ENCODE measurements at places on chromosomes 5 and 9. TPM values are rescaled to one million over a fixed set of nuclear protein-coding genes. Genes with fewer than 3 reads are reported as not detected.

GRCh38 chr9:16726718-16727451, 143.6 kb downstream of the BNC2 start:
- peak; percentile 81 for DNase-seq

GRCh38 chr5:109695005-109695926, 5.5 kb downstream of the MAN2A1 start:
- DNase-seq: no peak

GRCh38 chr9:72728031-72728770, 206.8 kb downstream of the TMC1 start:
- no peak for DNase-seq

GRCh38 chr9:91315191-91315590, 46.5 kb downstream of the AUH start:
- DNase-seq: no peak

- DNase-seq: no peak
Measured at GRCh38 chr5:122586351-122586750, 188.5 kb upstream of the SNX2 start.

DNA sequence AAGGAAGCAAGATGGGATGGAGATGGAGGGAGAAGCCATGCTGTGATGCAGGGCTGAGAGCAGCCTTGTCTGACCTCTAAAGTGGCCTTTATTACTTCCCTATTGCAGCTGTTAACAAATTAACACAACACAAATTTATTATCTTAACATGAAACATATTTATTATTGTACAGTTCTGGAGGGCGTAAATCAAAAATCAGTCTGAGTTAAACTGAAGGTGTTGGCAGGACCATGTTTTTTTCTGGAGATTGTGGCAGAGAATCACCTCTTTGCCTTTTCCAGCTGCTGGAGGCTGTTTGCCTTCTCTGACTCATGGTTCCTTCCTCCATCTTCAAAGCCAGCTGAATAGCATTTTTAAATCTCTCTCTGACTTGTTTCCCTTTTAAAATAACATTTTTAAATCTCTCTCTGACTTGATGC, 7.2 kb upstream of the MCC start:
- DNase-seq: no peak

- DNase-seq: no peak
Measured at GRCh38 chr9:135952664-135953206, 8.4 kb downstream of the UBAC1 start.

- DNase-seq: no peak
Measured at GRCh38 chr5:33793276-33793675, 98.5 kb downstream of the ADAMTS12 start.

DNA sequence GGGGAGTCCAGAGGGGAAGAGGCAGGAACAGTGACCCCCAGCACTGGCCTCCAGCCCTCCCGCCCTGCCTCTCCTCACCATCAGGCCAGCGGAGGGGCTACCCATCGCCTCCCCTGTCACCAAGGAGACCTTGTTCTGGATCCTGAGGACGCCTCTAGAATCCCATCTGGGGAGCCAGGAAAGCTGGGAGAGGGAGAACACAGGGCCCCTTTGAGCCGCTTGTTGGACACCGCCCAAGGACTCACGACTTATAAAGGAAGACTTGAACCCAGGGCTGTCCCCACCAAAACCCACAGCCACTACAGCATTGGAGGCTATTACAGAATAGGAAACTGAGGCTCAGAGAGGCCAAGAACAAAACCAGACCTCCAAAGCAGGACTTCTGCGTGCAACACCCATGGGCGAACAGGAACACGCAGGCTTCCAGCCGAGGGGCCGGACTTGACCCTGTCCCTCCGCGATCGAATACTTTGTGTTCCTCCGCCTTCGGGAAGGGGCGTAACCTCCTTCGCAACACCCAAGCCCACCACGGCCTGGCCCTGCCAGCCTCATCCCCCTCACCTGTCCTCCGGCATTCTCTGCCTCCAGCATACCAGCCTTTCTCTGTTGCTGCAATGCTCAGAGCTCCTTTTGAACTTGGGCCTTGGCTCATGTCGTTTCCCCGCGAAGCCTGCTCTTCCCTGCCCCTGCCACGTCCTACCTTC, 54.2 kb downstream of the C9orf50 start:
- DNase-seq: no peak

- DNase-seq: no peak
Measured at GRCh38 chr5:179284751-179285631, 60.3 kb downstream of the ADAMTS2 start.

GRCh38 chr5:174511714-174512253, 212.6 kb upstream of the MSX2 start:
- DNase-seq: no peak

DNA sequence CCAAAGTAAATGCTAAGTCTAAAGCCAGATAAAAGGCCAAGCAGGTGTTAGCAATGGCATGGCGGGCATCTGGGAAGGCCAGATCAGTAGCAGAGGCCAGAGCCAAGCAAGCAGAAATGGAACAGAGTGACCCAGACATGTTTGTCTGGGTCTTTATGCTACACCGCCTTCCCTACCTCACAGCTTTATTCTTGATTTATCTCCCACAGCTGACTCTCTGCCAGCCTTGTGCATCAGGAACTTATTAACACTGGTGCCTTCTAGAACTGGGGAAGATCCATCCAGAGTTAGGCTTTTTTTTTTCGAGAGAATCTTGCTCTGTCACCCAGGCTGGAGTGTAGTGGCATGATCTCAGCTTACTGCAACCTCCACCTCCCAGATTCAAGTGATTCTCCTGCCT, 112.5 kb upstream of the SLC44A1 start:
- DNase-seq: no peak

DNA sequence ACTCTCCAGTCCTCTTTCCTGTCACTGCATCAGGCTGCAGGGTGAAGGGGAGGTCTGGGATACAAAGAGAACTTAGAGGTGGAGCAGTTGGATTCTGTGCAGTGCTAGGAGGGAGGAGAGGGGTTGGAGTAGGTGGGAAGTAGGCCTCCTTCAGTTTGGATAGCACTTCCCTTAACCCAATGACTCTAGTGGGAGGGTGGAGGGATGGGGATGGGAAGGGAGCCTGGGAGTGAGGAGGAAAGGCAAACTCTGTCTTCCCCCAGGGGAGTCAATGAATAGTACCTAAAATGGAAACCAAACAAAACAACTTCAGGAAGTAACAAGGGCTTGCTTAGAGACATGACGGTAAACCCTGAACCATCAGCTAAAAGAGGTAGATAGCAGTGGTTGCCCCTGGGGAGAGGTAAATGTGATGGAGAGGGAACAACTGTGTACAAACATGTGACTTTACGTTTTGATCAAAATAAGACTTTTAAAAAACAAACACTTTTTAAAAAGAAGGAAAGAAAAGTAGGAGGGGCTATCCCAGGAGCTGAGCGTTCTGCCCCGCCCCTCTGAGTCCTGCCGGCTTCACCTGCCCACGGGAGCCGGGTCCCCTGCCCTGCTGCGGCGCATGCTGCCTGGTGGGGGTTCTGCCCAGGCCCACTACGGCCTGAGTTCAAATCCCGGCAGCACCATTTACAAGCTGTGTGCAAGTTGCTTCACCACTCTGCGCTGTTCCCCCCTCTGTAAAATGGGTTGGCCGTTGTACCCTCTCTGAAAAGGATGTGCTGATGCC, 30.9 kb downstream of the GSN start:
- peak; percentile 78 for DNase-seq

DNA sequence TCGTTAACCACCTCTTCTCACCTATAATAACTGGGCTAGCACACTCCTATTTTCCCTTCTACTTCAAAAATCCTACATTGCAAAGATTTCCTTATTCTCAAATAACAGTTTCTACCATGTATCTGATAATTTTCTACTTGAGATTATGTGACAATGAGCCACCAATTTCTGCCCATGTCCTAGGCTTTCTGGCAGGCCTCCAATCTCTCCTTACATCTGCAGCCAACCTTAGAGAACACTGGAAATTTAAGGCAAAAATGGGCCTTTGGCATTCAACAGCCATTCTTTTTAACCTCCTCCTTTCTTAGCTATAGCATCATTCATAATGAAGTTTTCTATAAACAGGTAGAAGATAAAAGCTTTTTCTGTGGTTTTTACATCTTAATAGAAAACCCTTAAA, 225.1 kb downstream of the ARRDC3 start:
- DNase-seq: no peak

DNA sequence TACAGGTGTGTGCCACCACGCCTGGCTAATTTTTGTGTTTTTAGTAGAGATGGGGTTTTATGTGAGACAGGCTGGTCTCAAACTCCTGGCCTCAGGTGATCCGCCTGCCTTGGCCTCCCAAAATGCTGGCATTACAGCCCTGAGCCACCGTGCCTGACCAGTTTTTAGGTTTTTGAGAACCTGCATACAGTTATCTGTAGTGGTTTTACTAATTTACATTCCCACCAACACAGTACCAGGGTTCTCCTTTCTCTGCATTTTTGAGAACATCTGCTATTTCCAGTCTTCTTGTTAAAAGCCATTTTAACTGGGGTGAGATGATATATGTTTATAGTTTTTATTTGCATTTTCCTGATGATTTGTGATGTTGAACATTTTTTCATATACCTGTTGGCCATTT, 12.8 kb downstream of the DMXL1 start:
- DNase-seq: no peak

DNA sequence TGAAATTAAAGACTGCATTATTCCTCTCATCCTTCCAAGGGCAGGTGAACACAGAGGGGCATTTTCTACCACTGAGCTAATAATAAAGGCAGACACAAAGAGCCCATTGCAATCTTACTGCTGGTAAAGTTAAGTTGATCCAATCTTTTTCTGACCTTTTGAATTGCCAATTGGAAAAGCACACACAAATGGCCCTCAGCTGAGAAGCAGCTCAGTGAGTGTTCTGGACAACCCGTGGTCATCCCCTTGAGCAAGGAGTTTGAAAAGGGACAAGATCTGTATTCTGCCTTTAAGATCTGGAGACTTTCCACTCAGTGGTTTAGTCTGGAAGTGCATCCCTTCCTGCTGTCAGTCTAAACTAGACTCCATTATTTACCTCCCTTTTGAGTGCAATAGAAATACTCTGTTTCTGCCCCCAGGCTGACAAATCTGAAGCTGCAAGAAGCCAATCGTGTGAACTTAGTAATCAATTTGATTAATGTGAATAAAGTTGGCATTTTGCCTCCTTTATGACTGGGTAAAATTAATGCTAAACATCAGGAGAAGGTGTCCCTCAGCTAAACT, 835.7 kb downstream of the MAT2B start:
- no peak for DNase-seq

GRCh38 chr9:38680837-38681445, 39.0 kb downstream of the FAM240B start:
- DNase-seq: no peak

DNA sequence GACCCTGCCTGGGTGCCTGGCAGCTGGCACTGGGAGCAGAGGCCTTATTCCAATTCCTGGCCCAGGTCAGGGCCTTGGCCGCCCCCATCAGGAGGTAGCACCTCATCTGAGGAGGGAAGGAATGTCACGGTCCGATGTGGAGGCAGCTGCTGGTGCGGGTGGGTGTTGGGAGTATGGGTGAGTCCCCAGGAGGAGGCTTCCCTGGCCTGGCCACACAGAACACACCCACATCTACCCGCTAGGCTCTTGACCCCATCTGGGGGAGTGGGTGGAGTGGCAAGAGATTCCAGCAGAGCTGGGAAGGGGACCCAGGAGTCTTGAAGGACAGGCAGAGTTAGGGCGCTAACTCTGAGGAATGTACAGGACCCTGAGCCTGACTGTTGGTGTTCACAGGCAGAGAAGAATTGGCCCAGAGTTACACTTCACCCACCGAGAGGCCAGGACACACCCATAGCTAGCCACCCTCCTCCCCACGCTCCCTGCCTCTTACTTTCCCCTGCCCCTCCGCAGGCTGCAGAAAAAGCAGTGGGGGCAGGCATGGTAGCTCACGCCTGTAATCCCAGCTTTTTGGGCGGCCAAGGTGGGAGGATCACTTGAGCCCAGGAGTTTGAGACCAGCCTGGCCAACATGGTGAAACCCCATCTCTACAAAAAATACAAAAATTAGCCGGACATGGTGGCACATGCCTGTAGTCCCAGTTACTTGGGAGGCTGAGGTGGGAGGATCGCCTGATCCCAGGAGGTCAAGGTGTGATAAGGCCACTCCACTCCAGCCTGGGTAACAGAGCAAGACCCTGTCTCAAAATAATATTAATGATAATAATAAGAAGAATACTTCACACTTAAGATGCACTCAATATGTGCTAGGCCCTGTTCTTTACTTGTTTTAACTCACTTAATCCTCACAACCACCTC, 6.0 kb downstream of the OLFML2A start:
- DNase-seq: no peak

DNA sequence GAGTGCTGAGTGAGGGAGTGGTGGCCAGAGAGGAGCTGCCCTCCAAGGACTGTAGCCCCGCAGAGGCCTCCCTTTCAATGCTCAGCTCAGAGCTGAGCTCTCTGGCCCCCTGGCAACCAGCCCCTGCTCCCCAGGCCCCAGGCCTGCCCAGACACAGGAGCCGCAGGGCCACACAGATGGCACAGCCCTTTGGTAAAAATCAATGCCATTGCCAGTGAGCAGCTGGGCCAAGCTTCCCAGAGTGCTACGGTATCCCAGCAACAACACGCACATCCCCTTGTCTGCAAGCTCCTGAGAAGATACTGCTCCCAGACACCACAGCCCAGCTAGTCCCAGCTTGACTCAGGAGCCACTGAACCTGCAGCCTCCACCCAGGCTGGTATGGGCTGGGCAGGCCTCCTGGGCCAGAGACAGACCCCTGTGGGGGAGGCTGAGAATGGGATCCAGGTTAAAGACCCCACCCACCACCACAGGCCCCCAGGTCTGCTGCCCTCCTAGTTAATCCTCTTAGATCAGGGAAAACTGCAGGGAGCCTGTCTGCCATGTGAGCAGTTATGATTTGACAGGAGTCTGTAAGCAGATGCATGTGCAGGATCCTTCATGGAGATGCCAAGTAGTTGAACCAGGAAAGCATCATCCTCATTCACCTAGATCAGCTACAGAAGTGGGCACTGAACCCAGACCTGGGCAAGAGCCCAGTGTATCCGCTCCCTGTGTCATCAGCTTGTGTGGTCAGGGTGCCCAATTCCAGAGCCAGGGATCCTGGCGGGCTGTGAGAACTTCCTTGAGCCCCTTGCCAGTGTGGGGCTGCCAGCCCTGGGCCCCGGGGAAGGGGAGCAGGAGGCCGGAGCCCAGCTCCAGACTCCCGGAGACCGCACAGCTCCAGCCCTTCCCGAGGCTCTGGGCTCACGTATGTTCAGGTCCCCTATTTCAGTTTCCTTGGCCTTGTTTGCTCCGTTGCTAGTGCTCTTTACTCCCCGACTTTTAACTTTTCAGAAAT, 26.7 kb upstream of the ADAMTS2 start:
- no peak for DNase-seq

The ARL14EPL gene
- polyA plus RNA-seq: 0.10 TPM

The PGM5 gene
- 61.6 TPM for polyA plus RNA-seq

The GLDC gene
- polyA plus RNA-seq: 1.3 TPM

The LIX1 gene
- polyA plus RNA-seq: 4.2 TPM

The PHF24 gene
- 0.23 TPM for polyA plus RNA-seq
